ENCODE measurements at places on chromosomes 6 and 20. TPM values are rescaled to one million over a fixed set of nuclear protein-coding genes. Genes with fewer than 3 reads are reported as not detected.

Gene RFX6
- polyA plus RNA-seq: not detected

Gene SYTL3
- polyA plus RNA-seq: 10.5 TPM

Gene GHRH
- polyA plus RNA-seq: not detected

Gene PRSS16
- polyA plus RNA-seq: not detected

Gene FRMD1
- 1.3 TPM for polyA plus RNA-seq

Gene JARID2
- polyA plus RNA-seq: 16.2 TPM

DNA sequence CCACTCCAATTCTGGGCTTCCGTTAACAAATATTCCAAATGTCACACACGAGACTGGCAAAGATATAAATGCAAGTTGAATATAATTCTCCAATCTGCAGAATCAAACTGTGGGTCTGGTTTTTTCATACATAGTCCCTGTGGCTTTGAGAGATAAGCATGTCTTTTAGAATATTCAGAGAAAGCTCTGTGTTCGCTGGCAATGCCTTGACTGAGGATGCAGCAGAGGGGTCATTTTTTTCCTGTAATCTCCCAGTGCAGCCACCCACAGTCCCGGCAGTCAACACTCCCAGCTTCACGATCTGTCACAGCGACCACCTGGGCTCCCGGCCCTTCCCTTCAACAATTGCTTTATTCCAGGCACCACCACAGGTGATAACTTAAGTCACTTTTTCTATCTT is 30.5 kb downstream of the MUC22 start:
- no peak for DNase-seq

DNA sequence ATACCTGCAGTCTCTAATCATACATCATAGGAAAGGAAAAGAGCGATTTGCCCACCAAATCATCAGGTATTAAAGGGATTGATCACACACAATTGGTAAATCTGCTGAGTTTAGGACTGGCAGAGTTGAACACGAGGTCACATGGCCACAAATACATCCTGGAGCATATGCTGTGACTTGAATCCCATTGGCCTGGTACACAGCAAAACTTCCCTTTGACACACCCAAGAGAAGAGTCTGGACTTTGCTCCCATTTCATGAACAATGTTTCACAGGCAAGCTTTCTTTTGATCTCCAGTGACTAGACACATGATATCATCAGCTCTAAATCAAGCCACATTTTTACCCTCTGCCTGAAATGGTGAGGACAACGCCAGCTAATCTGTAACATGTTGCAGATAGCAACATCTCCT is 117.9 kb downstream of the ISM1 start:
- DNase-seq: no peak

DNA sequence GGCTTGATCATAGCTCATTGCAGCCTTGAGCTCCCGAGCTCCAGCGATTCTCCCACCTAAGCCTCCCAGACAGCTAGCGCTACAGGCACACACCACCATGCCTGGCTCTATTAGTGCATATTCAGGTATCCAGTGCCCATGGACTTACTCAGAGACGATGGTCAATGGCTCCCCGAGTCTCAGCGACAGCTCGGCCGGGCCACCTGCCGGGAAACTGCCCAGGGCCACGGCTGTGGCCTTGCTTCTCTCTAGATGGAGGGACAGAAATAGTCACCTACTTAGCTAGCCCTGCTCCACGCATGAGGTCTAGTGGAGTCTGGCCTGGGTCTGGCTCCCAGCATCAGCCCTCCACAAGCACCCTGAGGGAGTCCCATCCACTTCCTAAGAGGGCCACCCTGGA is 11.7 kb downstream of the SLA2 start:
- no peak for DNase-seq

DNA sequence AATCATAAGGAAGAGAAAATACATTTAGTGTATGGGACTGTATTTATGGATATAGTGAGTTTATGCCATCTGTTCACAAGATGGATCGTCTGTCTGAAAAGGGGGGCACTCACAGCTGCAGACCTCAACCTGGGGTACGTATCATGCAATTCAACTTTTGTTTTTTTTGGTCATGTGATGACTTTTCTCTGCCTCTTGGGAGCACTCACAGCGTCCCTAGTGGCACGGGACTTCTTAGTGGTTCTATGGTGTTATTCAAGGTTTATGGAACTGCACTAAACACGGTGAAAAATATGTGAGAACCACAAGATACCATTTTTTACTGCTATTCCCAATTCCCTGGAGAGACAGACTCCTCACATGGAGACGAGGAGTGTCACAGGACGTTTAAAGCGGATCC is 60.4 kb upstream of the MPC1 start:
- no peak for DNase-seq

GRCh38 chr6:138586638-138587037 is 87.3 kb upstream of the NHSL1 start:
- no peak for DNase-seq

- DNase-seq: no peak
Measured at GRCh38 chr6:39824030-39824926, 32.1 kb downstream of the DAAM2 start.

DNA sequence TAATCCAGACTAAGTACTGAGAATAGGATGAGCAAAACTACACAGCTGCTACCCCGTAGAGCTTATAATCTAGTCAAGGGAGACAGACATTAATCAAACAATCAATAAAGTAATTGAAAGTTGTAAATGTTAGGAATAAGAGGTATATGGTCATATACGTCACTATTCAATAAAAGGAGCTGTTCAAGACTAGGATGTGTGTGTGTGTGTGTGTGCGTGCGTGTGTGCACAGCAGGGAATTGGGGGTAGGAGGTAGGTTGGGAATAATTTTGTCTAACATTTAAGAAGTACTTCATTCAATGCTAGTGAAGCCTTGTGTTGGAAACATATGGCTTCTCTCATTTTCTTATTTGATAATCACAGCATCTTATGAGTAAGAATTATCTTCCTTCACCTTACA is 41.8 kb downstream of the SESN1 start:
- DNase-seq: no peak

- DNase-seq: no peak
Measured at GRCh38 chr6:102742754-102743356, 1349.3 kb downstream of the GRIK2 start.

- DNase-seq: no peak
Measured at GRCh38 chr6:79898076-79898475, 49.3 kb downstream of the ELOVL4 start.

GRCh38 chr6:6494677-6495076 is 93.8 kb upstream of the LY86 start:
- DNase-seq: peak; percentile 16

- no peak for DNase-seq
Measured at GRCh38 chr20:5863040-5863833, 87.1 kb downstream of the TRMT6 start.

GRCh38 chr6:112660626-112661025 is 313.5 kb downstream of the RFPL4B start:
- DNase-seq: no peak

GRCh38 chr6:41071923-41072835 is at the start of gene OARD1:
TSS of gene OARD1 (minus strand) at chr6:41072356. CDS start at chr6:41071634, 722 bp downstream.
- DNase-seq: peak; percentile 100
